KG1 (cell line): ENCODE measurements at places on chromosomes 5 and 9.

GRCh38 chr5:180127682-180128670, 56.4 kb upstream of the RNF130 start:
- DNase-seq: no peak

DNA sequence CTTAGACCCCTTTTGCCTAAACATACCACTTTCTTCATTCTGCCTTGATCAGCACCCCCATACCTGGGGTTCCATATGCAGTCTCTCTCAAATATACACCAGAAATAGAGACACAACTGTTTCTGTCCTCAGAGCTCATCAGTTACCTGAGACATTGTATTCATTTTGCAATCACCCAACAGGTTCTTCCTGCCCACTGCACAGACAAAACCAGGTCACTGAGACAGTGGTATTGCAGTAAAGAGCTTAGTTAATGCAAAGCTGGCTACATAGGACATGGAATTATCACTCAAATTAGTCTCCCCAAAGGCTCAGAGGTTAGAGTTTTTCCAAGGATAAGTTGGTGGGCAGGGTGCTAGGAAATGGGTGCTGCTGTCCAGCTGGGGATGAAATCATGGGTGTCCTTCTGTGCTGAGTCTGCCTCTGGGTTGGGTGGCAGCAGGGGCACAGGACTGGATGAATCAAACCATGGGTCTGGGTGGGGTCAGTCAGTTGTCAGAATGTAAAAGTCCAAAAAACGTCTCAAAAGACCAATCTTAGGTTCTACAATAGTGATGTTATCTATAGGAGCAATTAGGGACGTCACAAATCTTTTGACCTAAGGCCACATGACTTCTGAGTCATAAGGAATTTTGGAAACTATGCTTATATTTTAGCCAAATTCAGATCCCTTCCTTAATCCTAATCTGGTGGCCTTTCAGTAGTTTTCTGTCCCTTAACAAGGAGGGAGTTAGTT, 41.0 kb downstream of the KCNV2 start:
- DNase-seq: no peak

DNA sequence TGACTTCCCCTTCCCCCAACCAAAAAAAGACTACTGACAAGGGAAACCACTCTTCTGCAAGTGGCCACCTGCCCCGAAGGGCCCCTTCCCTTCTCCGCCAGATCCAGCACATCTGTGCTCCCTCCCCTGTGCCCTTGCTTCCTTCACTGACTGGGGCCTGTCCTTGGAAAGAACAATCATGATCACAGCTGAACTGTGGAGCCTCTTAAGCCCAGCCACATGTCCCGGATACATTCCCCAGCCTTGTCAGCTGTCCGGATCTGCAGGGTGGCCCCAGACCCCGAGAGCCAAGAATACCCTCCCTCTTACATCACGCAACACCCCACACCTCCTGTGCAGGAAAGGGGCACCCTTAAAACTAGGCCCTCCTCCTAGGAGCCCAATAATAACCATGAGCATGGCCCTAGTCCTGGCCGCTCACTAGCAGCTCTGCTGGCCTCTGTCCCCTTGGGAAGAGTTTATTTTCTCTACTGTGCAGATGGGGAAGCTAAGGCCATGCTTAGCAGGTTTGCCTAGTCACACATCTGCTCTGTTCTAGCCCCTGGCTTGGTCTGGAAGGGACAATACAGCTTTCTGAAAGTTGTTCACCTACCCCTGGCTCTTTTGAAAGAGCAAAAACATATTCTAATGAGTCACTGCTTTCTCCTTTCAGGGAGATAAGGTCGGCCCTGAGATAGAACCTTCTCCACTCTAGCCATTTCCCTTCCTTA, 3.8 kb downstream of the SPRY4 start:
- DNase-seq: no peak

DNA sequence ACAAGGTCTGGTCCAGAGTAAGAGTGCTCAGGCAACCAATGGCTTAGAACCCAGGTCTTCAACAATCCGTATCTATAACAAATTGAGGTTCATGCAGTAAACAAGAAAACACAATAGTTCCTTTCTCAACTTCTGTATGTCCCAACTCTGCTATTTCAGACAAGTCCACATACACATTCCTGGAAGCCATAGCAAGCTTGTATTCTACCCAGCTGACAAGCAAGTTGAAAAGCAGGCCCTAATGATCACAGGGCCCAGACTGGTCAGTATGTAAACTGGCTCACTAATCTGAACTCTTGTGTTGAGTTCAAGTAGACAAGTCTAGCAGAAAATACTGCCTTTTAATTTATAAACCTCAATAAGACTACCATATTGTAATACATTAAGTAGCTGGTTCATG, 26.9 kb downstream of the FNIP1 start:
- DNase-seq: no peak

DNA sequence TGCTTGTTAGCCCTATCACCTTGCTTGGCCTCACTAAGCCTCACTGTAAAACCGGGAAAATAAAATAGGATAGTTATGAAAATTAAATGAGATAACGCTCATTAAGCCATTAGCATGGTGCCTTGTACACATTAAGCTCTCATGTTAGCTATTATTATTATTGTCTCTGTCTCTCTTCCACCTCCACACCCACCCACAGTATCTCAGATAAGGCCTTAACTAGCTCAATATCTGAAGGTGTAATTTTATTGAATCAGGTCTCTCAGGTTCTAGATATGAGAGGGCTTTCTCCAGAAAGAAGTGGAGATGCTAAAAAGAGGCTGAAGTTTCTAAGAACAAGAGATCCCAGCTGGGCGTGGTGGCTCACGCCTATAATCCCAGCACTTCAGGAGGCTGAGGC, 27.6 kb downstream of the GFRA3 start:
- no peak for DNase-seq

DNA sequence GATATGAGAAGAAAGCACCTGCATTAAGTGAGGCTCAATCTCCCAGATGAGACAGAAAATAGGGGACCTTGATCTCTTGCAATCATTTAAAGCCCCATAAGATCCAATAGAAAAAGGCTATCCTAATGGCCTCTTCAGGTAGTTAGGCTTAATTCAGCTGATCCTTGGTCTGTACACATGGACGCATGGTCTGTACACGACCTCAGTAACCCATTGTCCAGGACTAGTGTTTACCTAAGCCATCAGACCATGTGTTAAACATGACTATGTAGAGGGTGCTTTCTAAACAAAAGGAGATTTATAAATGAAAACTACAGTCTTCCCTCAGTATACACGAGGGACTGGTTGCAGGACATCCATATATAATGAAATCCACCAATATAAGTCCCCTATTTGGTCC, 7.5 kb downstream of the MARCHF3 start:
- DNase-seq: no peak

DNA sequence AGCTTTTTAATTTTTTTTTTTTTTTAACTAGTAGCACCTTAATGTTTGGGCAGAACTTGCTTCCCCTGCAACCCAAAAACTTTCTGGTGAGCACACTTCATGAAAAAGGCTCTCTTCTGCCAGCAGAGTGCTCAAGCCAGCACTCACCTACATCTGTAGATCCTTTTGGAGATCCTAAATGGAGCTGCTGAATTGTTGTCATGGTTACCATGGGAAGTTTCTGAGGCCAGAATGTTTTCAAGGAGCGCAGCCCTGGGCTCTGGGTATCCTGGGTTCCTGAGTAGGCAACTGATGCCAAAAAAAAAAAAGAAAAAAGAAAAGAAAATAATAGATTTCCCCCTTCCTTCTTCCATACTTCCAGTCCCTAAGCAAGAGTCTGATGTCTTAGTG, 3.1 kb upstream of the CPEB4 start:
- DNase-seq: no peak

- DNase-seq: no peak
Observed at GRCh38 chr9:5947912-5948311, 57.2 kb downstream of the MLANA start.

DNA sequence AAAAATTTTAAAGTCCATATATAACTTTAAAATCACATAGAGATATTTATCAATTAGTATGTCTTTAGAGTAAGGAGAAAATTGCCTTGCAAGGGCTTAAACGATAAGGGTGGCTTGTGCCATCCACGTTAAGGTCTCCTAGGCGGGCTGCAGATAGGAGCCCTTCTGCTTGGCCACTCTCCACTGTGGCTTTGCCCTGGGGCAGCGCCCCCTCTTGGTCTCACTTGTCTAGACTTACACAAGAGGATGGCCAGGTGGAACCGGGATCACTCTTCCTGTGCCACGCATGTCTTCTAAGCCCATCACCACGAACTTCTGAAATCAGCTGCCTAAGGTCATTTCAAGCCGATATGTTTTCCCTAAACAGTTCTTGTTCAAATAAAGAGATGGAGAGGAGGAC, 2.9 kb downstream of the FPGS start:
- no peak for DNase-seq

DNA sequence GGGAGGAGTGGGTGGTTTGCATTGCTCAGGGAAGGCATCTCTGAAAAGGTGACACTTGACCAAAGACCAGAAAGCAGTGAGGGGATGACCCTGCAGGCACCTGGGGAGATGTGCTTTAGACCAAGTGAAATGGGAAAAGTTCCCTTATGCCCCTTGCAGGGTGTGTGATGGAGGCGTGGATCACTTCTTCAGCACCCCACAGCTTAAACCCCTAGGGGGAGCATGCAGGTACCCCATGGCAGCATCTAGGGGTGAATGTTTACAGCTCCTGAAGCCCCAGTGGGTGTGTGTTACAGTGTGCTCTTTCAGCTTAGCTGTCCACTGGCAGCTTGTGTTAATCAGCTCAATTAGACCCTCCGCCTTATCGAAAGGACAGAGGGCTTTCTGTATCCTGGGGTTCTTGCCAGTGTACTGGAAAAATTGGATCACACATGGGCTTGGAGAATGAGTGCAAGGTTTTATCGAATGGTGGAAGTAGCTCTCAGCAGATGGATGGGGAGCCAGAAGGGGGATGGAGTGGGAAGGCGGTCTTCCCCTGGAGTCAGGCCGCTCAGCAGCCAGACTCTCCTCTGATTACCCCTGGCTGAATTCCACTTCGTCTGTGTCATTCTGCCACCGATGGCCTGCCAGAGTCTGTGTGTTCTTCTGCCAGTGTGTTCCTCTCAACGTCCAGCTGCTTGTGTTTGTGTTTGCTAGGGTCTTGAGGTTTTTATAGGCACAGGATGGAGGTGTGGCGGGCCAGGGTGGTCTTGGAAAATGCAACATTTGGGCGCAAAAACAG, 6.3 kb downstream of the BHMT2 start:
- DNase-seq: no peak

DNA sequence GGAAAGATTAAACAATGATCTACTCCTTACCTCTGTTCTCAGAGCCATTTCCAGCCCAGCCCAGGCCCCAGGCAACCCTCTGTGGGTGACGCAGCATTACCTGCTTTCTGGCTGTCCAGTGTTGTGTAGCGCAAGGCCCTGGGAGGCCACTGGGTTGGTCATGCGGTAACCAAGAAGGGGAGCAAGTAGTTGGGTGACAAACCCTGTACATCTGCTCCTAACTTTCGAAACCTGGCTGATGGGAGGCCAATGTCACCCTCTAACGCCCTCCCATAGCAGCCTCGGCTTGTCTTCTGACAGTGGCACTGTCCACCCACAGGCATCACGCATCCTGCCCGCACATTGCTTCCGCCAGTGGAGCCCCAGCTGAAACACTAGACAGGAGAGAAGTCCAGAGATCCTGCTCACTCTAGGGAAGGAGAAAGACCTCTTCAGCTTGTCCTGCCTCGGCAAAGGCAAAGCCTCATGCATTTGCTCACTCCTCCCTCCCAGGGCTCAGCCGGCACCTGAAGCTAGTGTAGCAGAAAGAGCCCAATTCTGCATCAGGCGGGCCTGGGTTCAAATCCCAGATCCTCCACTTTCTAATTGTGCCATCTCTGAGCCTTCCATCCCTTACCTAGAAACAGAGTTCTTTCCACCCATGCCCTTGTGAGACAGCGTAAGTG, 94.6 kb downstream of the ADAMTS2 start:
- no peak for DNase-seq

DNA sequence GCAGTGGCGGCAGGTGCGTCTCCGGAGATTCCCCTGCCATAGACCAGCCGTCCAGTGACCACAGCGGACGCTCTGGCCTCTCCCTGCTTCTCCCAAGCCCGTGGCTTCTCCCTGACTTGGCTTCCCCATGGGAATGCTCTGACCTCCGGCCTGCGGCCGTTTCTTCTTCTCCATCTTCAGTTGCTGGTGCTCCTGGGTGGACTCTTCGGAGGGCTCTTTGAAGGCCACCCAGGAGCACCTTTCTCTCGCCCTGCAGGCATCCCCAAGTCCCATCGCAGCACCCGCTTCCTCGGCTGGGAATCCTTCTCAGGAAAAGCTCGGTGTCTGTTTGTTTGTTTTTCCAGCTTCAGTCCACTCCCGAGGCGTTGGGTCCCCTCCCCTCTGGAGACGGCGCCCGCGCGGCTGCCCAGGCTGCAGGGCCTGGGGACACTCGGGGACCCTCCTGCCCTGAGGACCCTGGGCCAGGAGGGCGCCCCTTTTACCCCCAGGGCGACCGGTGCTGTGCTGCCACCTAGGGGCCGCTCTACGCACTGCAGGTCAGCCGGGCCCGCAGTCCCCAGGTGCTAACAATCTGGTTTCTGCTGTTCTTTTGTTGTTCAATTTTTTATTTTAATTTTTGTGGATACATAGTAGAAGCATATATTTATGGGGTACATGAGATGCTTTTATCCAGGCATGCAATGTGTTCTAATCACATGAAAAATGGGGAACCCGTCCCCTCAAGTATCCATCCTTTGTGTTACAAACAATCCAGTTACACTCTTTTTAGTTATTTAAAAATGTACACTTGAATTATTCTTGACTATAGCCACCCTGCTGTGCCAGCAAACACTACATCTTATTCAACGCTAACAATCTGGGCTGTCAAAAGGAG, 197.9 kb upstream of the ADAMTS16 start:
- DNase-seq: no peak

DNA sequence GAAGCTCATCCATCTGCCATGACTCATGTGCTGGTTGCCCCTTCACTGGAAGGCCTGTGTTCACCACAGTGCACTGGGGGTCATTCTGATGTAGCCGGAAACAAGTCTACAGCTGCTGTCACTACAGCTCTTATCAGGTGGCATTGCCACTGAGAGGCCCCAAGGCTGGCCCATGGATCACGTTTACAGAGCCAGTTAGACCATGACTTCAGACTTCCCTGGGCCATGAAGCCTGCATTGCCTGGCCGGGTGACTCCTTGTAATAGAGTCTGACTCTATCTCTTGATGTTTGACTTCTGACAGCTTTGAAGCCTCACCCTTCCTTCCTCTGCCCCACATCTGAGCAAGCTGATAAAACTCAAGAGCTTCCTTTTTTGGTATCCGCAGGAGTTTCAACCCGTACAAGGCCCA, 473.5 kb upstream of the DAP start:
- DNase-seq: peak; percentile 74

DNA sequence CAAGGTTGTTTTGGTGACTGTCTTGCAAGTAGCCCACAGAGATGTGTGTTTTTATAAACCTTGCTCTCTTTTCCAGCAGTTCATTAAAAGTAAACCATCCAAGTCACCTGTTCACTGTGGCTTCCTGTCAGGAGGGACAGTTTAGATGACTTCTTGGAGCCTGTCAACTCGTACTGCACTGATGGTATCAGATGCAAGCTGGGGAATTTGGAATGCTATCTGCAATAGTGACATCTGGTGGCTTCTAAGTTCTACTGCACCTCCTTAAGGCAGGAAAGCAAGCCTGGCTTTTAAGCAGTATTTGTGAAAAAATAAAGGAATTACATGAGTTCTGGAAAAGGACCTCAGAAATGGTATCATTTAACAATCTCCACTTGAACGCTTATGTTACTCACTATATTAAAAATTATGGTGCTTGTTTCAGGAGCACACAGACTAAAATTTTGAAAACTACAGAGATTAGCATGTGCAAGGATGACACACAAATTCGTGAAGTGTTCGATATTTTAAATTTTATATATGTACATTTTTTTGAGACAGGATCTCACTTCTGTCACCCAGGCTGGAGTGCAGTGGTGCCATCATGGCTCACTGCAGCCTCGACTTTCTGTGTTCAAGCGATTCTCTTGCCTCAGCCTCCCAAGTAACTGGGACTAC, 164.0 kb downstream of the TTC39B start:
- peak; percentile 10 for DNase-seq
